ENCODE measurements at places on chromosomes 5 and 9. TPM values are rescaled to one million over a fixed set of nuclear protein-coding genes. Genes with fewer than 3 reads are reported as not detected.

GRCh38 chr9:81622471-81623255 is 66.7 kb downstream of the TLE1 start:
- DNase-seq = no peak

GRCh38 chr5:156191547-156191946 is 135.4 kb upstream of the SGCD start:
- no peak for DNase-seq

GRCh38 chr5:122412966-122413365 is 100.9 kb downstream of the SNCAIP start:
- DNase-seq = no peak

DNA sequence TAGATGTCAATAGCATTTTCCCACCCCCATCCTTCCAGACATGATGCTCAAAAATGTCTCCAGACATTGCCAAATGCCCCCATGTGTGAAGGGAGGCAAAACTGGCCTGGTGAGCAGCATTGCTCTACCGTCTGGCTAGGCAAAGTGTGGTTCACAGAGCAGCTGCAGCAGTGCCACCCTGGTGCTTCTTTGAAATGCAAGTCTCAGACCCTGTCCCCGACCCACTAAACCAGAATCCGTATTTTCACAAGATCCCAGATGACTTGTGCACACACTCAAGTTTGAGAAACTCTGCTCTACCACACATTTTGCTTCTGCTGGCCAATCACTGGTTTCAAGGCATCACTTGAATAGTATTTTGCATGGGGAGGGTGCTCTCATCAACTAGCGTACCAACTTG is 226.6 kb upstream of the KLF9 start:
- no peak for DNase-seq

GRCh38 chr5:7330256-7330655 is 65.7 kb upstream of the ADCY2 start:
- no peak for DNase-seq

GRCh38 chr5:176133877-176134276 is 104.3 kb upstream of the SIMC1 start:
- no peak for DNase-seq

DNA sequence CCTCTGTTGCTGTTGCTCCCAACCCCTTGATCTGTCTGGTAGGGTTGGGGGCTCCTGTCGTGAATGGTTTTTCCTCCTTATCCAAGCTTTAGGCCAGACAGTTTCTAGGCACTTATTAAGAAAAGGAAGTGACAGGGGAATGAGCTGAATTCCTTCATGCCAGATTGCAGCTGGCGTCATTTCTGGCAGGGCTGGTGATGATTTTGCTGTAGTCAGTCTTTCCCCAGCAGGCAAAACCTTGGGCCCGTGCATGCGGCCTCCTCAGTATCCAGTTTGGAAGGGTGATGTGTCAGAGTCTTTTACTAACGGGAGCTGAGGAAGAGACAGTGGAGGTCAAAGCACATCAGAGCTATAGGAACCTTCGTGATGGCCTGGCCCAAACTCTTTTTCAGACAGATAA is 58.8 kb downstream of the COL27A1 start:
- no peak for DNase-seq

DNA sequence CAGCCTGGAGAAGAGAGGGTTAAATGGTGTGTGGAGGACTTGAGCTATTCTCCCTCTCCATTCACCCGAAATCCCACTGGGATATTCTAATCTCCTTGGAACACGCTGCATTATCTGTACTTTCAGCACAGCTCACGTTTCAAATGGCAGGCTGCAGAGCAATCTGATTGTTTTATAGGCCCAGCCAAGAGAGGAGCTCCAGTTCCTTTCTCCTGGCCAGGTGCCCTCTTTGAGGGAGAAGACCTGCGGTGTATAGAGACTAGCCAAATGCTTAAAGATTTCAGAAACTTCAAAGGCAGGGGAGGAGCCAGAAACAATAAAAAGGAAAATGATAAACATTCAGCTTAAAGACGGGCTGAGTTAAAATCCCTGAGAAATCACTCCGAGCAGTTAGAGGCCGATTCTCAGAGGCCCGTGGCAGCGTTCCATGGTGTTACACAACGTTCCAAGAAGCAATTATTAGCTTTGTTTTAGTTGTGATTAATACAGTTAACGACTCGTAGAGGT is 564.0 kb upstream of the KLF4 start:
- DNase-seq = no peak

GRCh38 chr9:76690973-76691370 is 73.3 kb upstream of the PCA3 start:
- no peak for DNase-seq

DNA sequence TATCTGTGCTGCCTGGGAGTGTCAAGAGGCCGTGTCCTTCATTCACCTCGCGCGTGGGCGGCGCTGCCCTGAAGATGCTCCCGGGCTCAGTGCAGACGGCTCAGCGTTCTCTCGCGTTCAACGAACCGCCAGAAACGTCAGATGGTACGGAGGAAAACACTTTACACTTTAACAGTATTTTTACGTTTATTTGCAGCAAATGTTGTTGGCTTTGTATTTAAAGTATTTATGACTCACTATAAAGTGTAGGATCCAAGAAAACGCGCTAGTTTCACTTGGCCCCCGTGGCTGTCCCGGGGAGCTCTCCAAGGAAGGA is 544 bp upstream of the ERCC6L2 start:
- DNase-seq = peak; percentile 69

GRCh38 chr9:121118266-121118665 is 43.5 kb downstream of the CNTRL start:
- no peak for DNase-seq

The CFAP77 gene
- total RNA-seq = not detected

The SOX30 gene
- total RNA-seq = 0.13 TPM

The PCDHB4 gene
- not detected for total RNA-seq

The DDX4 gene
- not detected for total RNA-seq

The JADE2 gene
- 256 TPM for total RNA-seq

The SLC6A19 gene
- total RNA-seq = not detected

The GRPEL2 gene
- total RNA-seq = 16.3 TPM

The FGF10 gene
- not detected for total RNA-seq

The CDK5RAP2 gene
- total RNA-seq = 72.0 TPM

The ZNF366 gene
- 0.14 TPM for total RNA-seq

The RECK gene
- 11.4 TPM for total RNA-seq

Data from T-cell (primary cell).